NCI-H345 (cell line): ENCODE measurements at places on chromosomes 1 and 21.

GRCh38 chr1:39050001-39050400 is 23.9 kb downstream of the NDUFS5 start:
- no peak for DNase-seq

DNA sequence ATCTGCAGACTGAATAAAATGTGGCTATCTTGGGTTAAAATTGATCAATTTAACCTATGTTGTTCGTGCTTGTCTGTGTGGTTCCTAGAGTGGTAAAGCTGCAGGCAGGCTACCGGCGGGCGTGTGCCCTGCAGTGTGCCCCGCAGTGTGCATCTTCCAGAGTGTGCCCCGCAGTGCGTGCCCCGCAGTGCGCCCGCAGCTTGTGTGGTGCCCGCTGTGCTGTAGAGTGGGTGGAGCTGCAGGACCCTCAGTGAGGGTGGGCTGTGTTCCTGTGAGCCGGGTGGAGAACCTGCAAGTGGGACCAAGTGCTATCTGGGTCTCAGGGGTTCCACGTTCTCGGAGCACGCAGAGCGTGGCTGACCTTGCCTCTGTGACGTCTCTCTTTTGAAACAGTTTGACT is 10.7 kb downstream of the RRP1 start:
- no peak for DNase-seq

GRCh38 chr1:81936853-81937252 is 136.1 kb downstream of the ADGRL2 start:
- no peak for DNase-seq

DNA sequence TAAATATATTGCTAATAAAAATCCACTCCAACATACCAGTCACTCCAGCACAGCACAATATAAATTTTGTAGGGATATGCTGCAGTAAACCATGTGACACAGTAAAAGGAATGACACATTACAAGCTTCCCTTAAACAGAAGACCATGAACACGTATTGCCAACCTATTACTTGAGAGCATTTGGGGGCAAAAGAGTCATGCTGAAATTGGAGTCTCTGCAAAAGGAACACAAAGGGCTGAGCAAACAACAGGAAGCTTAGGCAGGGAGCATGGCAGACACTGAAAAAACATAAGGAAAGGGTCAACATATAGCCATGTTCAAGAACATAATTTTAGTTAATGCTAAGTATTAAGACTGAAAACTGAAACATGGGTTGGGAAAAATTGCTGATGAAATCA is 214.5 kb downstream of the SMYD3 start:
- DNase-seq = no peak

- DNase-seq = peak; percentile 31
These were observed 5.0 kb downstream of the JMJD4 start for GRCh38 chr1:227729881-227730629.

- DNase-seq = no peak
These were observed 62.1 kb downstream of the B3GALT5 start for GRCh38 chr21:39674801-39675200.

GRCh38 chr1:66834926-66835325 is 33.9 kb upstream of the INSL5 start:
- no peak for DNase-seq

GRCh38 chr1:160605792-160606479 is 26.6 kb upstream of the CD84 start:
- no peak for DNase-seq

- DNase-seq = no peak
These were observed 330.3 kb upstream of the SNX7 start for GRCh38 chr1:98331243-98331642.

GRCh38 chr1:16198444-16199156 is 13.9 kb downstream of the ARHGEF19 start:
- no peak for DNase-seq

GRCh38 chr1:247557926-247558674 is 9.2 kb downstream of the GCSAML start:
- DNase-seq = no peak

DNA sequence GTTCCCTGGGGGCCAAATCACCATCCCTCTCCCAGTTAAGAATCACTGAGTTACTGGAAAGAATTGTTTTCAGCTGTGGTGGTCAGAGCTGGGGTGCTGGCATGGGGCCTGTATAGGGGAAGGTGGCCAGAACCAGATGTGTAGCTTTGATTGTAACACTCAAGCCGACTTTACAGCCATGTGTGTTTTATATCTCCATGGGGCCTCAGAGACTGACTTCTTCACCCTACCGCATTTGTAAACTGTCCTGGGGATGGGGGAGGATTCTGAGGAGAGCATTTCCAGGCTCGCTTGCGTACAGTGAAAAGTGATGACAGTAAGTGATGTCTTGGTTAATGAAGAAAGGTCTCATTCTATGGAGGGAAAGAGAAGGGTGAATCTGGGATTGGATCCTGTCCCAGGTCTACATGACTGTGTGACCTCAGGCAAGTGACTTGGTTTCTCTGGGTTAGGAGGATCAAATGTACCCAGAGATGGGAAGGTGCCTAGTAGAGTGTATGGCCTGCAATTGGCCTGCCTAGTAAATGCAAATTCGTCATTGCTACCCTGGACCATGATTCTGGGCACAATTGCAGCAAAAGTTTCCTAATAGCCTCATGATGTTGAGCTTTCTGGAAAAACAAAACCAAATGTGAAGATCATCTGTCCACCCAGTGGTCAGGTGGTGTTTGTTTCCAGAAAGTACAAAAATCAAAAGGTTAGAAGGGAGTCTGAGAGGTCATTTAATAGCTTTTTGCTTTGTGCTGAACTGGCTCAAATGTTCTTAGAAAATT is 49.7 kb upstream of the RCC2 start:
- no peak for DNase-seq

DNA sequence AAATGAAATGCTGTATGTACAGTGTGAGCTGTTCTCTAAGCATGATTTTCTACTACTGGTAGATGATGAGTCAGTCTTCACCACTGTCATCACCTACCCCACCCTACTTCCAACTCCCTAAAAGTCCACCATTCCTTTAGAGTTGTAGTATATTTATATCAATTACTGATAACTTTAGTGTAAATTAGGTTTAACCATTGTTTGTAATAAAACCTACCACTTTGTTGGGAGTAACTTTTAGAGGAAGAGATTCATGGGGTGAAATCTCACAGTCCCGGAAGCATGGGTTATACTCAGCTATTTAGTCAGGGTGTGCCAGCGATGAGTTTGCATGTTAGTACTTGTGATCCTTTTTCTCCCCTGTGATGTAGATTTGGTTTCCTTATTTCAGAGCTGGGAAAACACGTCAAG is 17.1 kb downstream of the MORC3 start:
- no peak for DNase-seq
